Psoas muscle (tissue), 8 donors: ENCODE measurements at places on chromosomes 12 and 14. TPM values are rescaled to one million over a fixed set of nuclear protein-coding genes. Genes with fewer than 3 reads are reported as not detected.

The CELA1 gene
- total RNA-seq, result not detected

The PRB2 gene
- total RNA-seq, result not detected

The NFATC4 gene
- total RNA-seq, result 5.1 TPM

The TUNAR gene
- not detected for total RNA-seq

DNA sequence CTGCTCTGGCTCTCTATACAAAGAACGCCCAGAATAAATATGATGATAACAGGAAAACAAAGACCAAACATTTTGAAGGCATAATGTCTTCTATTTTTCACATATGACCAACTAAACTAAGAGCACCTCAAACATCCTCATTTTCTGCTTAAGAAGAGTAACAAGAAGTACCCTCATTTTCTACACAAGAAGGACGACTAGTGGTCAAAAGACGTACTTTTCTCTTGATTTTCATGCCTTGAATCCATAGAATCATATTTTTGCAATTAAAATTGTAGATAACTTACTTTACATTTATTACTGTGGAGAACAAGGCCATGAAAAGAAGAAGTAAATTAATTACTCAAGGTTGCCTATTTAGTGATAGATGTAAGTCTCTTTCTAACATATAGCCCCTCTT, 358.6 kb downstream of the DUSP6 start:
- DNase-seq, result no peak

DNA sequence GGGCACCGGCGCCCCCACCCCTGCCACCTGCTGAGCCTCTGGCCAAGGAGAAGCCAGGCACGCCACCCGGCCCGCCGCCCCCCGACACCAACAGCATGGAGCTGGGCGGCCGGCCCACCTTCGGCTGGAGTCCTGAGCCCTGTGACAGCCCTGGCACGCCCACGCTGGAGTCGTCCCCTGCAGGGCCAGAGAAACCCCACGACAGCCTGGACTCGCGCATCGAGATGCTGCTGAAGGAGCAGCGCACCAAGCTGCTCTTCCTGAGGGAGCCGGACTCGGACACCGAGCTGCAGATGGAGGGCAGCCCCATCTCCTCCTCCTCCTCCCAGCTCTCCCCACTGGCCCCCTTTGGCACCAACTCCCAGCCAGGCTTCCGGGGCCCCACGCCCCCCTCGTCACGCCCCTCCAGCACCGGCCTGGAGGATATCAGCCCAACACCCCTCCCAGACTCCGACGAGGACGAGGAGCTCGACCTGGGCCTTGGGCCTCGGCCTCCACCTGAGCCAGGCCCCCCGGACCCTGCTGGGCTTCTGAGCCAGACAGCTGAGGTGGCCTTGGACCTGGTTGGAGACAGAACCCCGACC, 6.5 kb downstream of the SETD1B start:
- DNase-seq, result peak; percentile 13

DNA sequence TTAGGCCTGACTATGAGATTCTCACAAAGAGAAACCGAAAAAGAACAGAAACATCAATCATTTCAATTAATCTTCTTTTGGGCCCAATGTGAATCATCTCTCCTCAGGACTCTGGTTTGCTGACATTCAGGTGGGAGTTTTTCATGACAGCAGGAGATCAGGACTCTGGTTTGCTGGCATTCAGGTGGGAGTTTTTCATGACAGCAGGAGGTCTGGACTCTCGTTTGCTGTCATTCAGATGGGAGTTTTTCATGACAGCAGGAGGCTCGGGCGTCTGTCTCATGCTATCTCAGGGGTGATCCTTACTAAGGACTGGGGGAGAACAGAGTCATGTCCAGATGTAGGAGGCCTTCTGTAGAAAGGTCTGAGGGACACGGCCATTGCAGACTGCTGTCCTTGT, 40.1 kb upstream of the PARP11 start:
- DNase-seq, result no peak

DNA sequence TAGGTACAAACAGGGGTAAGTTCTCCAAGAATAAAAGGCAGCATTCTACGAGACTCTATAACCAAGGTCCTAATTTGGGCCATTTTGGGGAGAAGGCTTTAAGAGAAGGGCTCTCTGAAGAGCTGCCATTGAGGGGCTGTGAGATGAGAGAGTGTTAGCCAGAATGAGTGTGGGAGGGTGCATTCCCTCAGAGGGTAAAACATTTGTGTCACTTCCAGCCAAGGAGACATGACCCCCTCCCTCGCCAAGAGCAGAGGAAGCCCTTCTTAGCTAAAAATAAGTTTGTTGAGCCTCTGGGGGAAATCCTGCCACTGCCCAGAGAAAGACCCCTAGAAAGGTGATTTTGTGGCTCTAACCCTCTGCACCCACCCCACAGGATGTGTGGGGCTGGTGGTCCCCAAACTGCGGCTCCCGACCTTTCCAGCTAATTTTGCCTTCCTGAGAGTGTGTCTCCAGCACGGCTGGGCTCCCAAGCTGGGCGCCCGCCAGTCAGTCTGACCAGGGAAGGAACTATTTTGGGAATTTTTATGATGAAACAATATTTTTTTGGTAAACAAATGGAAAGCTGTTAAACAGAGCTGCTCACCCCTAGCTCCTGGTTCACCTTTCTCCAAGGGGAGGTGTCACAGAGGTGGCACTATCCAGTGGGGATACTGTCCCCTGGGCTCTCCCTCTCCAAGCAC, 65.9 kb upstream of the JDP2 start:
- DNase-seq, result peak; percentile 61

- no peak for DNase-seq
Measured at GRCh38 chr12:99444859-99445316, 202.7 kb upstream of the GARIN6 start.

DNA sequence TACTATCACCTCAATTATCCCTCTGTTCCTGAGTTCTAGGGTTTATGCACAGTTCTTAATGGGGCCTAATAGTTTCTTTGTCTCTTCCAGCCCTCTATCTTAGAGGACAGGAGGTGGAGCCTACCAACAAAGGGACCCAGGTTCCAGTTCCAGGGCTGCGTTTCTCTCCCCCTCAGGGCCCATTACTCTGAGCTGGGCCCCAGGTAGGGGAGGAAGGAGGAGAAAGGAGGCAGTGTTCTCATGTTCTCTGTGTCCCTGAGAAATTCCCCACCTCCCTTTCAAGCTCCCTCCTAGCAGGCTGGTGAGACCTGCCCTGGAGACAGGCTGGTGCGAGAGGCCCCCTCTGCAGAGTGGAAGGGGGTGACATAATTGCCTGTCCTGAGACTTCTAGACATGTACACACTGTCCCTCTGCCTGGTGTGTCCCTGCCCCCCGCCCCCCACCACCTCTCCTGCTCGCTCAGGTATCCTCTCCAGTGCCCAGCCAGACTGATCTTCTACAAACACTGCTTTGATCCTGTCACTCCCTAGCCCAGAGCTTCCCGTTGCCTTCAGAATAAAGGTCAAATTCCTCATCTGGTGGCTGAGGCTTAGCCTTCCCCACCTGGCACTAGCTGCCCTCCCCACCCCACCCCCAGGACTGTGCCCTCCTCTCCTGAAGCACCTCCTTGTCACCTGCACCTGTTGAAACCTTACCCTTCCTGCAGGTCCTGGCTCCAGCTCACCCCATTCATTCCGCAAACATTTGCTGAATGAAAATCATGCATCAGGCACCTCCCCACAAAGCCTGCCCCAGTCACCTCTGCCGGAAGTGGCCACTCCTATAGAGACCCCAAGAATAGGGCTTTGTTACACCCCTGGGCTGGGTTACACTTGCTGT, 21.1 kb upstream of the KRT8 start:
- no peak for DNase-seq

GRCh38 chr12:56020423-56021184, at the start of gene IKZF4:
Gene IKZF4, plus strand, starts transcription at chr12:56021043. Its CDS starts 451 bp downstream, at chr12:56021494.
- peak; percentile 67 for DNase-seq

DNA sequence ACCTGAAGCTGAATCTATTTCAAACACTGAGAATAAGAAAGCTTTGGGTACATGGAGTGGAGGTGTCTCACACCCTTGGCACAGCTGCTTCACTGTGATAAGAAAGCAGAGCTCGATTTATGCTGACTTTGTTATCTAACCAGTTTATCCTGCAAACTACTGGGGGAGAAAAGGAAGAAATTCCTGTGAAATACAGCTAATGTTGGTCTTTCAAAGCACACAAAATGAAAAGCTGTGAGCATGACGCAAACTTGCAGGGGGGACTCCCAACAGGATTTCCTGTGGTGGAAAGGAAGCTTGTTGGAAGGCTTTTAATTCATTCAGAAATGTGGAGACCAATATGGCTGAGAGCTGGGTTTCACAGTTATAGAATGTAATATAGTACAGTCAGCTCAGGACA, 53.4 kb downstream of the SRGAP1 start:
- DNase-seq, result no peak

DNA sequence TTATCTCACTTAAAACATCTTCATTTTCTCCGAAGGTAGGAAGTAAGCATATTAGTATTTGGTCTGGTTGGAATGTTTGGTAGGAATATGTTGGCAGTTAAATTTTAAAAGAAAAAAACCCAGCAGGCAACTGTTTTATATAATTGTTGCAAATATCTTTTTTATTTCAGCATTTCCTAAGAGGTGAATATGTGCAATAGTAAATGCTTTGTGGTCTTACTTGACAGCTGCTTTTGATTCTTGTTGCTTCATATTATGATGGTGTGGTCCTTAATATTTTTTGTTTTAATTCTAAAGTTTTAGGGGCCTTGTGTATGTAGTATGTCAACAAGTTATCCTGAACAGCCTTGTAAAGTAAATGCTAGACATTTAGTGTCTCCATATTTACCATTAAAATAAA, 6.3 kb downstream of the TRAFD1 start:
- no peak for DNase-seq

DNA sequence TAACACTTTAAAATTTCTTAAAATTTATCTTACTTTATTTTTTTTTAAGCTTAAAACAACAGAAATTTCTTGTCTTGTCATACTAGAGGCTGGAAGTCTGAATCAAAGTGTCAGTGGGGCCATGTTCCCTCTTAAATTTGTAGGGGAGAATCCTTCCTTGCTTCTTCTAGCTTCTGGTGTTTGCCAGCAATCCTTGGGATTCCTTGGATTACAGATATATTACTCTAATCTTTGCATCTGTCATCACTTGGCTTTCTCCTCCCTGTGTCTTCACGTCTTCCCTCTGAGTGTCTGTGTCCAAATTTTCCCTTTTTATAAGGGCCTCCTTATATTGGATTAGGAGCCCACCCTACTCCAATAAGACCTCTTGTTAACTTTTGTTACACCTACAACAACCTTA, 135.6 kb upstream of the PTPRB start:
- no peak for DNase-seq

DNA sequence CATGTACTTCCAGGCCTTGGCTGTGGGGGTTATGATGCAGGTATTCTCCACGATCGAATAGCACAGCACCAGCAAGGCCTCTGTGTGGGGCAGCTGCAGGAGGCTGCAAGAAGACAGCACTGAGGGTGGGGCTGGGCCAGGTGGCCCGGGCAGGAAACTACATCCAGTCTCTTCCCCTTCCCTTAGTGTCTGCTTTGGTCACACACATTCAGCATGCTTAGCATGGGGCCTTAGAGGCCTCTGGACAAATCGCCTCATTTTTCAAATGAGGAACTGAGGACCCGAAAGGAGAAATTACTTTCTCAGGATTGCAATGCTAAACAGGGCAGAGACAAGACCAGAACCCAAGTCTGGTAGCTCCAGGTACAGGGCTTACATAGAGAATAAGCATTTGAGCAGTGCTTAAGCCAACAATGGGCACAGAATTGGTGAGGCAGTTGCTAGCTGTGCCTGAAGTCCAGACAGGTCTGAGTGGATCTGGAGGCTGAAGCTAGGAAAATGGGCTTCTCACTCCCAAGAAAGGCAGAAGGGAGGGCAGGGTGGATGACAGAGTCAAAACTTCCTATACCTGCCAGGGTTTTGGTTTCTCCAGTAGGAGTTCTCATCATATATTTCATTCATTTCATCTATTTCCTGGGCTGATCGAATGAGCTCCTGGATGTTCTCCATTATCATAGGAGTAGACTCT, 3.5 kb downstream of the ACRBP start:
- DNase-seq, result no peak

DNA sequence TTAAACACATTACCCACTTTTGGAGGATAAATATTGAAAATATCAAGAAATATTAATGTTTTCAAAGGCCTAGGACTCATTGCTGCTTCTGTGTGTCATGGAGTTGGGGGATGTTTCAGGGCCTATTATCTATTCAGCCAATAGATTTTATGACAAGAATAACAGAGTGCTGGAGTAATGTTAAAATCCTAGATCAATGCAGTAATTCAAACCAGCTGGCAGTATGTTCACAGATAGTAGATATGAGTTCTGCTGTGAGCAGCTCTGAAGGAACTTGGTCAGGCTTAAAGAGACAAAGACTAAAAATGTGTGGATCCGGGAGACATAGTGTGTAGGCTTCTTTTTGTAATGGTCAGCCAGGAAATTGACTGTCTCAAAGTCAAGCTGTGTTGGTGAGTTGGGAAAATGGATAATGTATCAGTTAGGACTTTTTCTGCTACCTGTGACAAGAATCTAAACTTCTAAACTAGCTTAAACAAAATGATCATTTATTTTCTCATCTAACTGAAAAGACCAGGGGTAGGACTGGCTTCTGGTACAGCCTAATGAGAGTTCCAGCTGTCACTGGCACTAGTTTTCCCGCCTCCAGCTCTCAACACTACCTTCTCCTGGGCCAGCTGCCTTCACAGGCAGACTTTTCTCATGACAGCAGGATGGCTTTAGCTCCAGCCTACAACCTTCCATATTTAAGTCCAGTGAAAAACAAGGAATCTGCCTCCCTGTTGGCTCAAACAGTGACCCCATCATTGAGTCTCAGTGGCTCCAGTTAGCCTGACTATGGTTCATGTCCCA, 16.3 kb upstream of the POLR3B start:
- no peak for DNase-seq
